ENCODE measurements at places on chromosomes 7 and 10.

GRCh38 chr7:20287317-20287716, 43.4 kb upstream of the ITGB8 start:
- DNase-seq, result no peak

DNA sequence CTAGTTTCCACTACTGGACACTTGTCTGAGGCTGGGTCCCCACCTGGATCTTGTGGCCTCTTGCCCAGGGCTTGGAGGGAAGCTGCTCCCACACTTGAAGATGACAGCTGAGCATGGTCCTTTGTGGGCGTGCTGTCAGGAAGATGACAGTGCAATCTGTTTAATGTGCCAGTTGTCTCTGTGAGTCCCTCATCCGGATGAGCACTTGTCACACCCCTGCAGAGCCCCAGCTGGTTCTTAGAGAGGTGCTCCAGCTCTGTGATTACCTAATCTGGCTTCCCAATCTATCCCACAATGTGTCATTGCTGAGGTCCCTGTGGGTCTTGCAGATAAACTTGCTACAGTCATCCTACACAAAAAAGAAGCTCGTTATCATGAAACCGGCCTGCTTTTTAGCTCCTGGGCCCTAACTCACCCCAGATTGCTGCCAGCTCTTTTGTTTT, 34.8 kb upstream of the CCSER2 start:
- no peak for DNase-seq

GRCh38 chr10:126402721-126403695, 14.7 kb upstream of the ADAM12 start:
- DNase-seq, result no peak

- no peak for DNase-seq
Observed at GRCh38 chr7:135235841-135236240, 2.2 kb downstream of the STRA8 start.

GRCh38 chr7:30561389-30561788, 33.3 kb upstream of the GARS1 start:
- no peak for DNase-seq

DNA sequence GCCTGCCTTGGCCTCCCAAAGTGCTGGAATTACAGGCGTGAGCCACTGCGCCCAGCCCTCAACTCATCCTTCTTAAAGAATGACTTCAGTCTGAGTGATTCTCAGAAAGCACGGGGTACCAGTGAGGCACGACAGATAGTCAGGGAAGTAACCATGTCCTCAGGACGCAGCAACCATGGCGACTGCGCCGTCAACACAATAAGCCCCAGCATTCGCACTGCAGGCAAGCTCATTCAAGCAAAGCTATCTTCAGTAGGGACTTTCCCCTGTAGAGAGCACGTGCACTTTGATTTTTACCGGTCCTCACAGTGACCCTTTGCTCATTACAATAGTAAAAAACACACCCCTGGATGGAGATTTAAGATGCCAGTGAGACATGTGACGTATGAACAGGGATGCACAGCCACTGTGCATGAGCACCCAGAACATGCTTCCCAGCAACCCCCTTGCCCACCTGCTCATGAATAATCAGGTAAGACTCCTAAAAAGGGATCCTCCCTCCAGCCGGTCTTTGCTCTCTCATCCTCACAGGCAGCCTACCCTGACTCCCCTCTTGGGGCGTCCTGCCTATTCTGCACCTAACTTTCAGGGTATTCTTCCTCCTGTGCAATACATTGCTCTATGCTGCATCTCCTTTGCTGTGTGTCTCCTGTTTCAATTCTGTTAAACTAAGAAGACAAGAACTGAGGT, 9.1 kb downstream of the WDR86 start:
- no peak for DNase-seq

GRCh38 chr10:130630135-130630534, 493.9 kb downstream of the GLRX3 start:
- no peak for DNase-seq

DNA sequence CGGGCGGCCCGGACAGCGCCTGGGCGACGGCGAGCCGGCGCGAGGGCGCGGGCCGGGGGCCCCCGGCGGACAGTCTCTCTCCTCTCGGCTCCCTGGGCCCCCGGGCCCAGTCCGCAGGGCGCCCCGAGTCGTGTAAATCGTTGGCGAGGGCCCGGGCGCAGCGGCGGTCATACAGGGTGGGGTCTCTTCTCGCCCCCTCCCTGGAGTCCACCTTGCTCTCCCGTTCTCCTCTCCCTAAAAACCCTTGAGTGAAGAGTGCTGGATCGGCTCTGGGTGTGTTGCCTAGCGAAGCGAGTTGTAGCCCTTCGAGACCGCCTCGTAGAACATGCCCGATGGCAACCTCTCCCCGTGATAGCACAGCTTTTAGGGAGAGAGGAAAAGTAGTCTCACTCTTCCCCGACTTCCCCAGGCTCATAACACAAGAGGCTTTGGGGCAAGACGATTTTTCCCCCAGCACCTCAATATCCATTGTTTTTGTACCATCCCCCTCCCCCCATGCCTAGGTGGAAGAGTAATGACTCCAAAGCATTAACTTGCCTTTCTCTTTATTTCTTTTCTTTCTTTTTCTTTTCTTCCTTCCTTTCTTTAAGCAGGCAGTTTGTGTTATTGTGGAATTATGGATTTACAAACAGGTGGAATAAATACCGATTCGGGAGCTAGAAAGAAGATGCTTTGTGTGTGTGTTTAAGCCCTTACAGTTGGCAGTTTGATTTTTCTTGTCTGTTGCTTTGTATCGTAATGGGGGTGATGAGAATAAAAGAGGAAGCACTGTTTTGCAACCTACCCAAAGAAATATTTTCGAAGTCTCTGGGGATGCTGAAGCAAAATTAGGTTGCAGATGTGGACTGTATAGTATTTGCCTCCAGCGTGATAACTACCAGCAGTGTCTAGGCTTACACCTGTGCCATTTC, 822 bp downstream of the SHOC2 start:
- DNase-seq, result peak; percentile 55

- no peak for DNase-seq
Observed at GRCh38 chr10:110859206-110859972, 12.3 kb upstream of the PDCD4 start.

- no peak for DNase-seq
Observed at GRCh38 chr10:114691442-114691941, 33.4 kb upstream of the ABLIM1 start.

GRCh38 chr10:79435271-79436065, 10.0 kb downstream of the ZCCHC24 start:
- peak; percentile 38 for DNase-seq

DNA sequence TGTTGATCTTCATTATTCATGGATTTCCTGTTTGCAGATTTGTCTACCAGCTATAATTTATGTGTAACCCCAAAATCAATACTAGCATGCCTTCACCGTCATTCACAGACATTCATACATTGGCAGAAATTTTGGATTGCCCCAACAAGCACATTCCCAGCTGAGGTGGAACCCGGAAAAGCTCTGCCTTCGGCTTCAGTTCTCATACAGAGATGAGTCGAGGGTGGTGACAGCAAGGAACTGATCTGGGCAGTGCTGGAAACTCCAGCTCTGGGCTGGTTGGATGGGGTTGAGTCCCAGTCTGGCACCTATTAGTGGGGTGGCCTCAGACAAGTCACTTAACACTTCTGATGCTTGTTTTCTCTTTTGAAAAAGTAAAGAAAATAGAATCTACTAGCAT, 267.5 kb downstream of the SNX13 start:
- DNase-seq, result no peak

Measured in left colon (tissue), 2 donors.